ENCODE measurements at places on chromosomes 2 and 18.

DNA sequence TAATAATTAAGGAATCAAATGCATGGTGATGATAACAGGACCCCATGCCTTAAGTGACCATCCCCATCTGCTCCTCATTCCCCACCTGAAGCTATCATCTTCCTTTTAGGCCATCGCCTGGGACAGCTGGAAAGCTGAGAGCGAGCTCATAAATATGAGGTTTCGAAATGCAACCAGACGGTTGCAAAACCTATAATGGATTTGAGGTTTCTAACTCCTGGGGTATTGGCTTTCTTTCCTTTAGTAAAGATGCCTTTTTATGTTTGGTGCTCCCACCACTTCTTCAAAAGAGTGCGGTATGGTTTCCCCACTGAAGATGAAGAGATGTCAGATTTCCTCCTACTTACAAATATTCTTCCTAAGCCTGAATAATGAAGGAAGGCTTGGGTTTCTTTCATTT is 1589.5 kb upstream of the PIK3C3 start:
- no peak for DNase-seq

DNA sequence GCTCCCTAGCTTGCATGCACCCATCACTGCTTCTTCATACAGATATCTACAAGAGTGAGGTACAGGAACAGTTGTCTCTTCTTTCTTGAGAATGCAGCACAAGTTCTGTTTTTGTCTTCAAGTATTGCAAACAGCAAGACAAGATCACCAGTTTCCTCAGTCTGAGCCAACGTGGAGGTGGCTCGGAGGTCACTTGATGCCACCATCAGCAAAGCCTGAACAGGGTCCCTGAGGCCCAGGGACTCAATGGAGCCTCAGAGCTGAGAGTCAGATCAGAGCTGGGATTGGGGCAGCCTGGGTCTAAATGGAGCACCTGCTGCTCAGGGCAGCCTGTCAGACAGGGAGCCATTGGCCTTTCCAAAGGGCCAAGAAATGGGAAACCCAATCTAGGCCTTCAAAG is 290.7 kb upstream of the ID2 start:
- no peak for DNase-seq

GRCh38 chr2:240383099-240383758 is 52.2 kb upstream of the GPC1 start:
- no peak for DNase-seq

- peak; percentile 28 for DNase-seq
Measured at GRCh38 chr2:233061591-233062450, 1.7 kb downstream of the INPP5D start.

DNA sequence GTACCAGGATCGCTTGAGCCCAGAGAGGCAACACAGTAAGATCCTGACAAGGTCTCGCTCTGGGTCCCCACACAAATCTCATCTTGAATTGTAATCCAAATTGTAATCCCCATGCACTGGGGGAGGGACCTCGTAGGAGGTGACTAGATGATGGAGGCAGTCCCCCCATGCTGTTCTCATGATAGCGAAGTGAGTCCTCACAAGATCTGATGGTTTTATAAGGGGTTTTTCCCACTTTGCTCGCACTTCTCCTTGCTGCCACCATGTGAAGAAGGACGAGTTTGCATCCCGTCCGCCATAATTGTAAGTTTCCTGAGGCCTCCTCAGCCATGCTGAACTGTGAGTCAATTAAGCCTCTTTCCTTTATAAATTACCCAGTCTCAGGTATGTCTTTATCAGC is 46.0 kb upstream of the SERTAD2 start:
- no peak for DNase-seq

GRCh38 chr18:35284841-35285240 is 5.2 kb downstream of the ZSCAN30 start:
- DNase-seq, result no peak

- DNase-seq, result no peak
Measured at GRCh38 chr18:46910856-46911255, 6.5 kb downstream of the PIAS2 start.

DNA sequence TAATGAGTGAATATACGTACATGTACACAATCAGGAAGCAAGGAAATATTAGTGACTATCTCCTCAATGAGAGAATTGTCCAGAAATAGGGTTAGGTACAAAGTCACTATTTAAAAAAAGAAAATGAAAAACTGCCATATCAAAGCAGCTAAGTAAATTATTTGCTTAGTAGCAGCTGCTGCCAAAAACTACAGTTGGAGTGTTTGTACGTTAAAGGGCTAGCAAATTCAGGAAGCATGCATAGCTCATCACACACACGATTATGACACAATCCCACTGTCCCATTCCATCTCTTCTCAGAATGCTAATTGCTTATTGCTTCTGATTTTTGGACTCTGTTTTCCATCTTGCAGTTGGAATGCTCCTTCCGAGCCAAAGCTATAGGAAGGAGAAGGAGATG is 2012.5 kb upstream of the LRRTM1 start:
- no peak for DNase-seq

DNA sequence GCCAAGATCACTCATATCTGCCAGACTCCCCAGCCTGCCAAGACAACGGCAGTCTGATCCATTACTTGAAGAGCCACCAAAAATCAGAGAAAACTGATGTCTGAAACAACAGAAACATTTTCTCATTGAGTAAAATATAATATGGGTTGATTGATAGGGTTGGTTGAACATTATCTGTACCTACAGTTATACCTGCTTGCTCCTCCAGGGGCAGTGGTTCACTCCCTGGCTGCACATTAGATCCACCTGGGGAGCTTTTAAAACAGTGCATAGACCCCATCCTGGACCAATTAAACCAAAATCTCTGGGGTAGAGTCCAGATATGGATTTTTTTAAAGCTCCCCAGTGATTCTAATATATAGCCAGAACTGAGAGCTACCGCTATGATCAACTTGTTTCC is 43.6 kb upstream of the SLC14A2 start:
- DNase-seq, result no peak

DNA sequence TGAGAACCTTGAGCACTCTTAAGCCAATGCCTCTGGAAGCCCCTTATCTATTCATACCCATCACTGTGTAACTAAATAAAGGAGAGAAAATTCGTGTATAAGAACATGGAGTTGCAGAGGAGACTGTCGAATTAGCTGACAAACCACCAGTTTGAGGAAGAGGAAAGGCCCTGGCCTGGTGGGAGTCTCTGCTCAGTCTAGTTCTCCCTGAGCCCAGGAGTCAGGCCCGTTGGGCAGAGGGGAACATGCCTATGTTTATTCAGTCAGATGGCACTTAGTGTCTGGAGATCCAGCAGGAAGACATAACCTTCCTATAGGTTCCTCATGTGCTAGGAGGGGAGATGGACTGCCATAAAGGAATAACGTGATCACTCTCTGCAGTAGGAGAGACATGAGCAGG is 60.3 kb downstream of the MGAT5 start:
- no peak for DNase-seq

- DNase-seq, result no peak
Measured at GRCh38 chr2:149622343-149622742, 34.8 kb upstream of the MMADHC start.

GRCh38 chr2:135551356-135551755 is 20.1 kb downstream of the R3HDM1 start:
- no peak for DNase-seq

DNA sequence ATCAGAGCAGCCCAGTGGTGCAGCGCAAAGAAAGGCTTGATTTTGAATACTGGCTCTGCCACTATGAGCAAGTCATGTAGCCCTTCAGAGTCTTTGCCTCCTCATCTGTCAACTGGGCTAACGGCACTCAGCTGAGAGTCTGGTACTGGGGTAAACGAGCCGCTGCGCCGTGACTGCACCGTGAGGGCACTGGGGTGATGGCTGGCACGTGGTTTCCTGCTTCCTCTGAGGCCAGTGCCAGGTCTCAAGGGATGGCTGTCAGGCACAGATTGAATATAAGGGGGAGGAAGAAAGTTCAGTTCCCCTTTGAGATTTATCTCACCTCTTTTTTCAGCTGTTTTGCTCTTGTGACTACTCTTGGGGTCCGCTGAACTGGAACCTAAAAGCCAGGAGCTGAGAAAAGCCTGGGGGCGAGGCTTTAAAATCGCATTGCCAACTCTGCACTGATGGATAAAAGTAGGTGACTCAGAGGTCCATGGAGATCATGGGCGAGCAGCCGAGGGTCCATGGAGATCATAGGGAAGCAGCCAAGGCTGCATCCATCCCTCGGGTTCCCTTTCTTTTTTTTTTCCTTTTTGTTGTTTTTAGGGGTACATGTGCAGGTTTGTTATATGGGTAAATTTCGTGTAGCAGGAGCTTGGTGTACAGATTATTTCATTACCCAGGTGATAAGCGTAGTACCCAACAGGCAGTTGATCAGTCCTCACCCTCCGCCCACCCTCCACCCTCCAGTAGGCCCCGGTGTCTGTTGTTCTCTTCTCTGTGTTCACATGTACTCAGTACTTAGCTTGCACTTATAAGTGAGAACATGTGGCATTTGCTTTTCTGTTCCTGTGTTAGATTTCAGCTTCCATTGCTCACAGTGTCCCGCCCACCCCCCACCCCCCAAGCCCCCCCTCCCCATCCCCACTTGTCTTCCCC is 114.3 kb downstream of the SPP2 start:
- DNase-seq, result peak; percentile 55

DNA sequence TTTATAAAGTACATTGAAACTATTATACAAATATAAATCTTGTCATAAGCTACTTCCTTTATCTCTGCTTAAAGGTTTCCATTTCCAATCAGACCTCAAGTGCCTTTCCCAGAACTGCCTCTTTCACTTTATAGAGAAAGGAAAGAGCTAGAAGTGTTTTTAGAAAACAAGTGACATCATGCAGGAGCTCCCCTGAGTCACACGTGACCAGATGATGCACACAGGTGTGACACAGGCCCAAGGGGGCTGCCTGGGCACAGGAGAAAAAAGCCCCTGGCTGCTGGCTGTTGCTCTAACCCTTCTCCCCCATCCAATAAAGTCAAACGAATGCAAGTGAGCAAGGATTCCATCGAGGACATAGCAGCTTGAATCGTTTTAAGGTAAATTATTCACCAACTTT is 21.4 kb upstream of the SH3BP4 start:
- no peak for DNase-seq

DNA sequence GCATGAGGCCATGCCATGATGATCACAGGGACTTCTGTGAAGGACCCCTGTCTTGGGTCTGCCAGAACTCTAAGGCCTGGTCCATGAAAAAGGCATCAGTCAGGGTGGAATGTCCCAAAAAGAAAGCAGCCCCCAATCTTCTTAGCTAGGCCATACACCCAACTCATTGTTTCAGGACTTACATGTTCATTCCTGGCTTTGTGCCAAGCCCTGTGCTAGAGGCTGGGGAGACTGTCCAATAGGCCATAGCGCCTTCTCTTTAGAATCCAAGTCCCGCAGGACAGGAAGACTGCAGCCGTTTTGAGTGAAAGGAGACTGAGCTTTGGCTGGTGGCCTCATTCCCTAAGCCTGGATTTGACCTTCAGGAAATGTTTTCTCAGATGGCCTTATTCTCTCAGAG is 247.3 kb downstream of the PRKCE start:
- no peak for DNase-seq

GRCh38 chr2:160635488-160635887 is 141.9 kb upstream of the RBMS1 start:
- DNase-seq, result no peak

DNA sequence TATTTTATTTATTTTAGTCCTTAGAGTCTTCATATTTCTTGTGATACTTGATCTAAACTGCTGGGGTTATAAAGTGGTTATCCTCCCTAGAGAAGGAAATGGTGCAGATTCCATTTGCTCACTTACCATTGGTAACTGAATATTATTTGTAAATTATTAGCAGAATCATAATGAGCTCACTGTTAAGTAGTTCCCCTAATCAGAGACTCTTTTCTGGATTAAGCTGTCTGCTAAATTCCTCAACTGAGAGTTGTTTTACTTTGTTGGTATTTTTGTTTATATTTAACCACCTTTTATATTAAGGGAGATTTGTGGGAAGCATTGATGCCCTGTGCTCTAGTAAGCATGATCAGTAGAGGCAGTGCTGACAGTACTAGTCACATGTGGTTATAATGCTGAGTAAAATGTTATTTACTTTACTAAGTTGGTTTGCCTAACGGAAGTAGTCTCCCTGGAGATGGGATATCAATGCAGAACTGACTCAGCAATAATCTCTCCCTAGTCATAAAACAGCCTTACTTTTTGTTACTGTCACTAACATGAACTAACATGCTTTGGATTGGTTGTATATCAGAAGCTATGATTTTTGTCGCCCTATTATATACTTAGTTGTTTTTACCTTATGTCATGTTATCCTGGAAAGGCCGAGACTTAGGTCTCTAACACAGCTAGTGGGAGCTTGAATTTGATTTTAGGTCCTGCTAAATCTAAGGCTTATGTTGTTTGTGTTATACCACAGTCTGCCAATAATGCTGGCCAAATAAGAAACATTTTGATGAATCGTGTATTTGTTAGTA is 166.7 kb downstream of the MCFD2 start:
- DNase-seq, result no peak

DNA sequence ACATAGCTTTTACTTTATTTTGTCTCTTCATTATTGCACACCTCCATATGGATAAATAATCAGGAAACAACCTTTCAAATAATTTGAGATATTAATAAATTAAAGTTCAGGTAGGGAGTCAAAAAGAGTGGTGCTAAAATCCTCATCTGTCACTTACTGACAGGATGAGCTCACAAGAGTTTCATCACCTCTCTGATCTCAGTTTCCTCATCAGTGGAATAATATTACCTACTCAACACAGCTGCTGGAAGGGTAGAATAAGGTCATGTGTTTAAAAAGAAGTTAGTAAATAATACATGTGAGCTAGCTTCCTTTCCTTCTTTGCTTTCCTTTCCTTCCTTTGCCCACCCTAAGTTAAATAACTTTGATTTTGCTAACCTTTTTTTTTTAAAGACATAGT is 61.9 kb downstream of the RDH14 start:
- no peak for DNase-seq

DNA sequence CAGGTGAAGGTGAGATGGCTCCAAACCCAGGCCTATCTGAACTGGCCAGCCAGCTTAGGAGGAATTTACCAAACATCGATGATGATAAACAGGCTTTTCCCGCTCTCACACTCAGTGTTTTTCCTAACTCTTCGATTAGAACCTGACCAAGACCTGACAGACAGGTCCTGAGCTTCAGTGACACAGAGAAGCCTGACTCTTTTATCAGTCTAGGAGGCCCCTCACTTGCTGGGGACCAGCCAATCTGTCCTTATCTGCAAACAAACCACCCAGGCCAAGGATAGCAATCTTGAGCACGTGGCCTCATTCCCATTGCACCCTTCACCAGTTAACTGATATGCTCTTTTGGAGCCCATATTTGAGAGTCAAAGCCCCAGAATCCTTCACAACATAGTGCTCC is 1.9 kb upstream of the ITSN2 start:
- DNase-seq, result no peak

Data from activated effector memory CD4-positive, alpha-beta T cell treated with Interleukin-2 at 50 U/mL for 16 hours (primary cell).